ENCODE measurements at places on chromosomes 1 and 21.

GRCh38 chr1:226444901-226445300 is 37.0 kb upstream of the PARP1 start:
- DNase-seq = peak; percentile 61

DNA sequence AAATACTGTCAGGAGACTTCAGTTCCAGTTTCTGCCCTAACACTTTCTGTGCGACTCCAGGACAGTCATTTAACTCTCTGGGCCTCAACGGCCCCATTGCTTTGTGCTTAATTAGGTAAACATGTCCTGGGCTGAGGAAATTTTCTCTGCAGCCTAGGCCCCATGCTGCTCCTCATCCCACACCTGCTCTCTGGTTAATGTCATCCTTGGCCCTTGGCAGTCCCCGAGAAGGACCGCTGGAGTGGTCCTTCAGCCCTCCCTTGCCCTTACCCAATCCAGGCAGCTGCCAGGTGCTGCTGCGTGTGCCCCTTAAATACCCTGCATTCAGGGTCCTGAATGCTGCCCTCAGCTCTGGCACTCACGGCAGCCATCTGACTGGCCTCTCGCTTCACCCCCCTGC is 18.7 kb downstream of the UBL4B start:
- DNase-seq = no peak

- no peak for DNase-seq
These were observed 276.4 kb upstream of the PLXNA2 start for GRCh38 chr1:208520438-208521099.

DNA sequence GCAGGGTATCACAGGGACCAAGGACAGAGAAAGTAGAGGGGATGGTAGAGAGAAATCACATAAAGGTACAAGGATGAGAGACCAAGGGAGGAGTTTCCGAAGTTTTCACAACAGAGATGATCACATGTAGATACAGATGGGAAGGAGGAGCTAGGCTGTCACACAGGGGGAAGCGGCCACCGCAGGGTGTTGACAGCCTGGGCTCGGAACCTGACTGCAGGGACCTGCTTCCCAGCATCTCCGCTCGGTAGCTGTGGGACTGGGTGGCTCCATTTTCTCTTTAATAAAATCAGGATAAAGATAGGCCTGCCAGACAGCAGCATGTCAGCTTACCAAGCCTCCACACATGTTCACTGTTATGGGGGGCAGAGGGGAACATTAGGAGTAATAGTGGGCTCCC is 32.3 kb downstream of the CDCA8 start:
- no peak for DNase-seq

GRCh38 chr21:37828991-37829390 is 87.3 kb downstream of the KCNJ6 start:
- no peak for DNase-seq

GRCh38 chr1:20819818-20820217 is 32.7 kb upstream of the HP1BP3 start:
- DNase-seq = peak; percentile 11

DNA sequence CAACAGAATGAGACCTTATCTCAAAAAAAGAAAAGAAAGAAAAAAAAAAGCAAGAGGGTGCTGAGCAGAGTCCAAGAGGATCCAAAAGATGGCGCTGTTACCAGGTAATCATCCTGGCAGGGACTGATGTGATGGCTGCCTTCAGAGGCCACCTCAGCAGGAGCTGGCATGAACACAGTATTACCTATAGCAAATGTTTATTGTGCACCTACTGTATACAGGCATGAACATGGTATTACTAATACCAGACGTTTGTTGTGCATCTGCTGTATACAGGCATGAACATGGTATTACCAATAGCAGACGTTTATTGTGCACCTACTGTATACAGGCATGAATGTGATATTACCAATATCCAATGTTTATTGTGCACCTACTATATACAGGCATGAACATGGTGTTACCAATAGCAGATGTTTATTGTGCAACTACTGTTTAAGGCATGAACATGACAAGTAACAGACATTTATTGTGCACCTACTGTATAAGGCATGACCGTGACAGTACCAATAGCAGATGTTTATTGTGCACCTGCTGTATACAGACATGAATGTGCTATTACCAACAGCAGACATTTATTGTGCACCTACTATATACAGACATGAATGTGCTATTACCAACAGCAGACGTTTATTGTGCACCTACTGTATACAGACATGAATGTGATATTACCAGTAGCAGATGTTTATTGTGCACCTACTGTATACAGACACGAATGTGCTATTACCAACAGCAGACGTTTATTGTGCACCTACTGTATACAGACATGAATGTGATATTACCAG is 115.1 kb upstream of the TMEM51 start:
- peak; percentile 88 for DNase-seq

- DNase-seq = no peak
These were observed 23.3 kb upstream of the PADI6 start for GRCh38 chr1:17348593-17349234.

GRCh38 chr21:41663805-41664788 is 102.8 kb downstream of the RIPK4 start:
- no peak for DNase-seq

DNA sequence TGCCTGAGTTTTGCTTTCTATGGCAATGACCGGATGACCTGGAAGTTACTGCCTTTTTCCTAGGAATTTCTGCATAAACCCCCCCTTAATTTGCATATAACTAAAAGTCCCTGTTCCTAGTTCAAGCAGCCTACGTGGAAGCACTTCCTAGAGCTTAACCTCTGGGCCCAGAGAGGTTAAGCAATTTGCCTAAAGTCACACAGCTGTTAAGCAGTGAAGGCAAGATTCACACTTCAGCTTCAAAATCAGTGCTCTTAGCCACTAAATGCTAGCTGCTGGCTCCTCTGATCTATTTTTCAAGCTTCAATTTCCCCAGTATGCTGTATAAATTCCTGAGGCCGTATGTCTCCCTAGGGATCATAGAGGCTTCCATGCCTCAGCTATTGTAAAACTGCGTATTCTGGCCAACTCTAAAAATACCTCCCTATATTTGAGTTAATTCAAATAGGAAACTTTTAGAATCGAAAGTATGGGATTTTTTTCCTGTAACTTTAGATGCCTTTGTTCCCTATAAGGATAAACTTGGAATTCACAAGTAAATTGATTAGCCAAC is 53.1 kb upstream of the CD5L start:
- DNase-seq = no peak

GRCh38 chr1:221117133-221117532 is 237.9 kb downstream of the HLX start:
- DNase-seq = no peak

DNA sequence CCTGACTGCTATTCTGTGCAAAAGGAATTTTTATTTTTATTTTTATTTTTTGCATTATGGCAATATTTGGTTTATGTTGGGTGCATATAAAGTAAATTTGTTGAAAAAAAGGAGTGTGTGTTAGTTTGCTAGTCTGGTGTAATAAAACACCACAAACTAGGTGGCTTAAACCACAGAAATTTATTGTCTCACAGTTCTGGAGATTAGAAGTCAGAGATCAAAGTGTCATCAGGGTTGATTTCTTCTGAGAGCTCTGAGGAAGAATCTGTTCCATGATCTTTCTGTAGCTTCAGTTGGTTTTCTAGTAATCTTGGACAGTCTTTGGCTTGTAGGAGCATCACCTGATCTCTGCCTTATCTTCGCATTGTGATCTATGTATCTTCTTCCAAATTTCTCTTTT is 6.5 kb downstream of the SLC30A7 start:
- no peak for DNase-seq

DNA sequence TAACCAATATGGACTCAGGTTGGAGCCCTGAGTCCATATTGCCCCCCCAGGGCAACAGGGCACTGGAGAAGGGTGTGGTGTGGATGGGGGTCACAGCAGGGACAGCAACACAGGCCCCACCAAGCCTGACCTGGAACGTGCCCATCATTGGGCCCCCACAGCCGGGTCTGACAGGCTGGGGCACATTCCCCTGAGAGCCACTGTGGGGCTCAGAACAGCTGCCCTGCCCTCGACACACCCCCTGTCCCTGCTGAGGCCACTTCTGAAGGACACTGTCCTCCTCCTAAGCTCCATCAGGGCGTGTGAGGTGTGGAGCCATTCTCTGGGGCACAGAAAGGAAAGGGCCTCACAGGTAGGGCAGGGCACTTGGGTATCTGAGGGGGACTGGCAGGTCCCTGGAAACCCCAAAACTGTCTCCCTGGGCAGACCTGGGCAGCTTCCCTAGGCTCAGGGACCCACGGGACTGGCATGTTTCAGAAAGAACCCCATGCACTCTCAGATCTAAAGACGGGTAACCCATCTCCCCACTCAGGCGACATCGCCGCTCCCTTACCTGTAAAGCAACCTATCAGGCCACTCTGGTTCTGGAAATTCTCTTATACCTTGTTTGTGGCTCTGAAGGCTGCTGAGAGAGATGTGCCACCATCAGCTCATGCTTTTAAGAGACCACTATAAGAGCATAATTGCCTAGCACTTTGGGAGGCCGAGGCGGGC is 95.5 kb downstream of the DMRTB1 start:
- no peak for DNase-seq

DNA sequence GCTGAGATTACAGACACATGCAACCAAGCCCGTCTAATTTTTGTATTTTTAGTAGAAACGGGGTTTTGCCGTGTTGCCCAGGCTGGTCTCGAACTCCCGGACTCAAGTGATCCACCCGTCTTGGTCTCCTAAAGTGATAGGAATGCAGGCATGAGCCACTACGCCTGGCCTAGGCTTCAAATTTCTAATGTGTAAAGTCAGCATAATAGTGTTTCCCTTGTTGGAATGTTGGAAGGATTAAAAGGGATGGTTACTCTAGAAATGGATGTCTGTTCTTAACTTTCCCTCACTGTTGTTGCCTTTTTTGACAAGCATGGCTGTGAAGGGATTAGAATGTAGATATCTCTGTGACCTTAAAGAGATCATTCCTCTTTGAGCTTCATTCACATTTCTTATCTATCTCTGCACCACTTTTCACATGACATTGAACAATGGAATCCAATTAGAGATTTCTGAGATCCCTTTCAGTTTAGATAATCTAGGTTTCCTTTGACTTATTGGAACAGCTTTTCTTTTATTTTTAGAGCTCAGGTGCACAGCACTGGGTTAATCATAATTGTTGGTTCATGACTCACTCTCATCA is 33.7 kb downstream of the NFASC start:
- DNase-seq = no peak

GRCh38 chr1:57824535-57824934 is 400.7 kb upstream of the DAB1 start:
- no peak for DNase-seq

DNA sequence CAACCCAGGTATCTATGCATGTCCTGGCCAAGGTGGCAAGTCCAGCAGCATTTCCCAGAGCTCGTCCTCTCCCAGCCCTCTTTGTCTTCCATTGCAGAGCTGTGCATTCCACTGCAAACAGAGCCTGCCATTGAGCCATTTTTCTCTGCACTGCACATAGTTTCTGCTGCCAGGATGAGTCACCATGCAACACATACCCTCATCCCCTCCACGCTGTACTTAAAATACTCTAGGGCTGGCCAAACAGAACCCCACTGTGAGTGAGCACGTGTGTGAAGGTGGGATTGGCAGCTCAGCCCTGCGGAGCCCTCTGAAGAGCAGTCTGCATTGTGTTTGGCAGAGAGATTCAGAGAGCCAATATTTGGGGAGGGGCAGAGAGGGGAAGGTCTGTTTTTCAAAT is 3.9 kb upstream of the ATP1B1 start:
- no peak for DNase-seq

DNA sequence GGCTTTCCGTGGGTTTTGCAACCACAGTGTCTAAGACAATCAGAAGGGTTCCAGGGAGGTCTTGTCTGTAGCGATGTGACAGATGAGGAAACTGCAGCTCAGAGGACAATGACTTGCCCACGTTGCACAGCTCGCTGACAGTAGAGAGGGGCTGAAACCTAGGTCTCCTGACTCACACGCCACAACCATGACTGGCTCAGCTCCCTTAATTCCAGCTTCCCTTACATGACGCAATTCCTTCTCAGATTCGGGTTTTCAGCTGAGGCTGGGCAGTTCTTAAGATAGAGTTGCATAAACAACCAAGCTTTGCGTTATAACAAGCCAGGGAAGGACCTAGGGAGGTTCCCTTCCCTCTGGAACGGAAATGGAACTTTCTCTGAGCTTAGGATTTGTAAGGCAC is 36.3 kb downstream of the DHCR24 start:
- no peak for DNase-seq

- no peak for DNase-seq
These were observed 112.3 kb upstream of the ZRANB2 start for GRCh38 chr1:71193153-71193552.

DNA sequence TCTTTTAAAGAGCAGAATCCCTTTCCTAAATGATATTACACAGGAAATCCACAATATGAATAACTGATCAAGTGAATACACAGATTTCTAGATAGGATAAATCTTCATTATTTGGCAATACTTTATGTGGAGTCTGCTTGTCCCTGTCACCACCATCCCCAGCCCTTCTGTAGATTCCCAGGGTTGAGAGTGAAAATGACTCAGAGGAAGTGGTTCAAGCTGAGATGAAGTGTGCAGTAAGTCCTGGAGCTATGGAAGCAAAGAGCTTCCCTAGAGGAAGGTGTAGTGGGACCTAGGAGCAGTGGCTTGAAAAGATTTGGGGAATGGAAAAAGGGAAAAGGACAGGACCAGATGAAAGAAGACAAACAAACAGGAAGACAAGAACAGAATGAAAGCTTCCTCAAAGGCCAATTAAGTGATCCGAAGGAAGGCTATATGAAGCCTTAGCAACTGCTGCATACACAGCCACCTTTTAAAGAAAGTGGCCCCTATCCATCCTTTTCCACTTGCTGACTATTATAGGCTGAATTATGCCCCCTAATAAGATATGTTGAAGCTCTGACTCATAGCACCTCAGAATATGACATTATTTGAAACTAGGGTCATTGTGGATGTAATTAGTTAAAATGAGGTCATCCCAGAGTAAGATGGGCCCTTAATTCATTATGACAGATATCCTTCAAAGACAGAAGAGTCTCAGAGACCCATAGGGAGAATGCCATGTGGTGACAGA is 96.5 kb upstream of the CAMK1G start:
- no peak for DNase-seq

Data from GM23338 (cell line).